ENCODE measurements at places on chromosomes 5 and 9.

GRCh38 chr5:67102708-67103107, 93.9 kb downstream of the CD180 start:
- no peak for DNase-seq

GRCh38 chr5:113735751-113736150, 222.3 kb downstream of the YTHDC2 start:
- no peak for DNase-seq

- DNase-seq = peak; percentile 55
Observed at GRCh38 chr9:98807070-98807813, at the start of gene GALNT12. Gene GALNT12 (plus strand): TSS chr9:98807670. CDS start chr9:98807699, 29 bp downstream.

DNA sequence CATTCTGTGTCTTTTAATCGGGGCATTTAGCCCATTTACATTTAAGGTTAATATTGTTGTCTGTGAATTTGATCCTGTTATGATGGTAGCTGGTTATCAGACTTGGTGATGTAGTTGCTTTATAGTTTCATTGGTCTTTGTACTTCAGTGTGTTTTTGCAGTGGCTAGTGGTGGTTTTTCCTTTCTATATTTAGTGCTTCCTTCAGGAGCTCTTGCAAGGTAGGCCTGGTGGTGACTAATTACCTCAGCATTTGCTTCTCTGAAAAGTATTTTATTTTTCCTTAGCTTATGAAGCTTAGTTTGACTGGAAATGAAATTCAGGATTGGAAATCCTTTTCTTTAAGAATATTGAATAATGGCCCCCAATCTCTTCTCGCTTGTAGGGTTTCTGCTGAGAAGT, 156.9 kb downstream of the CNTLN start:
- DNase-seq = no peak

DNA sequence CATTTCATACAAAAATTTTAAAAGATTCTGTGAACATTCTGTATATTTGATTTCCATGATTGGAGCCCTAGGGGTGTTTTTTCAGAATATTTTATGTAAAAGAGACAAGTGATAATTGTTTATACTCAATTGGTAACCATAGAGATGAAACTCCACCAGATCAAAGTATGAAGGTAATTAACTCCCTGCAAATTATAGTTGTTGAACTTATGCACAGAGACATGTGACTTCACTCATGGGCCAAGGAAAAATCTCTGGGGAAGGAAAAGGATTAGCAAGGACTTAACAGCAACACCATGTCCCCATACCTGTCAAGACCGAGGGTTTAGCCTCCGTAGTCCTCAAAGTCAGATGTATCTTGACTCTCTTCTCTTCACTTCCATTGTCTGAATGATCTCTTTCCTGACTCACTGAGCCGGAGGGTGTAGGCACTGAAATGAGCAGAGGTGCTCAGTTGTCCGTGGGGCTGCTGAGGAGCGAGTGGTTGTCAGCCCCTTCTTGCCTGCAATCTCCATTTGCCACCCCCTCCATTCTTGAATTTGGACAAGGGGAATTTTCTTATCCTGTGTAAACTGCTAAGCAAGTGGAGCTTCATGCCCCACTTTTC, 17.5 kb upstream of the CXCL14 start:
- no peak for DNase-seq

DNA sequence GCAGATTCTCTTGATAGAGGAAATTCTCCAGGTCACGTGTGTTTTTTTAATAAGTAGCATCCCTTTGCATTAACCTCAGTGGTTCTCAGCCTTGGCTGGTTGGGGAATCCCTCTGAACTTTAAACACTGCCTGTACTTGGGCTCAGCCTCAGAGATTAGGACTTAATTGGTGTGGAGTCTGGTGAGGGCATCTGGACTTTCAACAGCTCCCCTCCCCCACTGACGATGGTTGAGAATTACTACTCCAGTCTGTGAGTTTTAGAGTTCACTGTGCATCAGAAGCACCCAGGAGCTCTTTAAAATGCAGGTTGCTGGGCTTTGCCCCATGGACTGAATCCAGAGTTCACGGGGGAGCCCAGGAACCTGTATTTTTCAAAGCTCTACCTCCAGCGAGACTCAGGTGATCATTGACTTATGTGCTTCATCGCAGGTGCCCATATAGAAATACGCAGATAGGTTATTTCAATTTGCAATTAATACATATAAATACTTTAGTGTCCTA, 71.4 kb downstream of the DAPK1 start:
- no peak for DNase-seq

- no peak for DNase-seq
Observed at GRCh38 chr9:120187758-120188157, 392.2 kb downstream of the CDK5RAP2 start.

DNA sequence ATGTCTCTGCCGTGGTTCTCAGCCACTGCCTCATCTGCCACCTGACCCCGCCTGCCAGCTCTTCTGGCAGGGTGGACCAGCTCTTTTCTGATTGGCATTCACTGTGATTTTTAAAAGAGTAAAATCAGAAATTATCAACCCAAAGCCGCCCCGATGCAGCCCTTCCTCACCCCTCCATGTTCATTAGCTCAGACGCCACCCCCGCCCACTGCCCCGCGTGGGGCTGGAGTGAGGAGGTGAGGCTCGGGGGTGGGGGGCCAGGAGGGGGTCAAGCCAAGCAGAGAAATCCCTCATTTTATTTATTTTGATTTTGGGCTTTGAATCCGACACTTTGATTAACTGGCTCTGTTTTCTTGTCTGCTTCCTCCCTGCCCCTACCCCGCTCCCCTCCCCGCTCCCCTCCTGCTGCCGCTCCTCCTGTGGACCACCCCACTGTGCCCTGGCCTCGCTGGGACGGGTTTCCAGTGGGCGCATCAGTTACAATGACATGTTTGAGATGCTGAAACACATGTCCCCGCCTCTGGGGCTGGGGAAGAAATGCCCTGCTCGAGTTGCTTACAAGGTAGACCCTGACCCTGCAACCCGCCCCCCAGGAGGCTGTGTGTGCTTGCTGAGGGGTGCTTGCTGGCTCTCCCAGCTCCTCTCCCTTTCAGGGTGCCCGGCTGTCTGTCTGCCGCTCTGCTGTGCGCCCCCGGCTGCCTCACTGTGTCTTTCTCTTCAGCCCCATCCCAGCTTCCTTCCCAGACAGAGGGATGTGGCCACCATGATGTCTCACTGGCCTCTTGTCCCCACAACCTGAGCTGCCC, 224.9 kb downstream of the CACNA1B start:
- DNase-seq = no peak

DNA sequence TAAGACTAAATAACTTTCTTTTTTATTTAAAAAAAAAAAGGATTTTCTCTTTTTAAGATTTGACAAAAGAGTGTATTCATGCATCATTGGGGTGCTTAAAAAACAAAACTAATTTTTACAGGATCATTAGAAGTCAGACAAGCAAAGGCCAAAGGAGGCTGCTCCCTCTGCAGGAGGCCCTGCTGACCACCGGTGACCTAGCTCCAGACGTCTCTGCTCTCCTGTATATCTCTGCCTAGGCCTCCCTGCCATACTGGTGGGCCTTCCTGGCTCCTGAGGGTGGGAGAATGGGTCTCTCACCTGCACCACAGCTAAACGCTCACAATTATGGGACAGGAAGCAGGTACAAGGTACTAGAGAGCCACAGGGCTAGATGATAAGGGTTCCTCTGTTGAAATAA, 36.6 kb downstream of the CSF2 start:
- no peak for DNase-seq

DNA sequence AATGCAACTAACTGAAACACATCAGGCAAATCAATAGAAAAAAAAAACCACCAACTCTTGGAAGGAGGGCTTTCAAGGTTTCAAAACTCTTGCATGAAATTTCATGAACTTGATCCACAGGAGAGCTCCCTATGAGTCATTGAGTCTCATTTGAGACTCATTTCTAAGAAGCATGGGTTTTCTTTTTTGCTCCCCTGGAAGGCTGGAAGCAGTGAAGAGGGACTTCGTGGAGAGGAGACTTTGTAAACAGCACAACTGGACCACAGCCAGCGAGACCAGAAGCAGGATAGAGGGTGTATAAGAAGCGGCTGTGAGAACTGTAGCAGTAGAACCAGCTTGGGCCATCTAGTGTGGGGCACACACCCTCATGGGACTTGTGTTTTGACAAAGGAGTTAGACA, 41.2 kb upstream of the RAPGEF1 start:
- no peak for DNase-seq

GRCh38 chr5:29230591-29230990, 1962.9 kb upstream of the CDH6 start:
- no peak for DNase-seq

- DNase-seq = peak; percentile 53
Observed at GRCh38 chr9:73081979-73082657, 69.5 kb upstream of the ANXA1 start.

GRCh38 chr9:34413231-34413852, 36.6 kb upstream of the MYORG start:
- peak; percentile 55 for DNase-seq

DNA sequence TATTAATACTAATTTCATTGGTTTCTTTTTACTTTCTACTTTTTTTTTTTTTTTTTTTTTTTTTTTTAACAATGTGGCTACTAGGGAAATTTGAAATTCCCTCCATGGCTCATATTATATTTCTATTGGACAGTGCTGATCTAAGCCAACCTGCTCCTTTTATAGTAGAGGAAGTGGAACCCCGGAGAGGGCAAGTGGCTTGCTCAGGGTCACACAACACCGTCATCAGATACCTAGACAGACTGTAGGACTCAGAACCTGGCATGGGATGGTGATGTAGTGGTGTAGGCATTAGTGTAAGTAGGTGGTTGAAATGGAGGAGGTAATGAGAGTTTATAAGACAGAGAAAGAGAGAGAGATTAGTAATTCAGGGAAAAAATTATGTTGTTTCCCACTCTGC, 10.8 kb downstream of the ZNF618 start:
- DNase-seq = peak; percentile 29

Data from ACHN (cell line).